ENCODE measurements at places on chromosomes 6 and 20.
A peak's percentile ranks its signal among the peaks of the same experiment; 100 is the strongest.

DNA sequence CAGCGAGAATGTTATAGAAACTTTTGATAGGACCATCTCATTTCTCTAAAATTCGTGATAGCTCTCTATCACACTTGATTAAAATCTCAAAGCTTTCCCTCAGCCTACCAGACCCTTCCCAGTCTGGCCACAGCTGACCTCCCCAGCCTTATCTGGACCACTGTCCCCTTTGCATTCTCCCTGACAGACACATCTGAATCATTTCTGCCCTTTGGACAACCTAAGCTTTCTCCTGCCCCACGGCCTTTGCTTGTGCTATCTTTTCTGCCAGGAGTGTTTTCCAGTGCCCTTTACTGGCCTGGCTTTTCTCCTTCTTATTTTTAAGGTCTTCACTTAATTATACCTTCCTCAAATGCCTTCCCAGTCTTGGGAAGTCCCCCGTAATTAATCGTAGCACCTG, 136.0 kb upstream of the RNF24 start:
- no peak for DNase-seq

GRCh38 chr6:85641522-85641896, 1.2 kb downstream of the SYNCRIP start:
- DNase-seq = no peak

DNA sequence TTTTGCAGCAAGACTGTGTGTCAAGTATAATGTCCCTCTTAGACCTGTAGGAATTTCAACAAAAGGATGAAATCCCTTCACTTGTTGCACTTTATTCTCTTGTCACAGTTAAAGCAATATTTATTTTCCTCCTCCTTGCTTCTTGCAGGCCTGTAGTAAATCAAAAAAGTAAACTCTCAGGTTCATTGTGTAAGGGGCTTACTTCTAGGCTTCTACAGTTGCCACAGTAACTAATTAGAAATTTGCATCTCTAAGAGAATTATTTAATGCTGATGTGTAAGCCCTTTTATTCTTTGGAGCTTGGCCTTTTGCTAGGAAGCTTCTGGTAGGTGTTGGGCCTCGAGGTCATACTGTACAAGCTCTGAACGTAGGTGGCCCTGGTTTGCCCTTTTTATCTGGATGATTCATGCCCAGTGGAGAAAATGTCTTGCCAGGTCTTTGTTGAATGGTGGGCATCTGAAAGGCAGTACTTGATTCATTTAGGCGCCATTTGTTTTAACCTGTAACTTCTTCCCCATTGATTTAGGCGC, 47.4 kb upstream of the OLIG3 start:
- no peak for DNase-seq

GRCh38 chr20:42530855-42531448, 658.8 kb downstream of the PTPRT start:
- DNase-seq = no peak

DNA sequence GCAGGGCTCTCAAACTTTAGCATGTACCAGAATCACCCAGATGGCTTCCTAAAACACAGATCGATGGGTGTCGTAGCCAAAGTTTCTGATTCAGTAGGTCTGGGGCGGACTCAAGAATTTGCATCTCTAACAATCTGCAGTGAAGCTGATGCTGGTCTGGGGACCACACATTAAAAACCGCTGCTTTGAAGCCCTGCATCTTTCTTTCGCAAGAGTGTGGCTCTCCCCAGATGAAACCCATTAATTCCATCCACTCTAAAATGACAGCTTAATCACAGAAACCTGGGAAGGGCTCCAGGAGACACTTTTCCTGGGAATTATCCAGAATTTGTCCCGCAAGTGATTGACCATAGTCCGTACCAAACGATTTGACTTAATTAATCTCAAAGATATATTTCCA, 319.8 kb upstream of the PLCB4 start:
- no peak for DNase-seq

DNA sequence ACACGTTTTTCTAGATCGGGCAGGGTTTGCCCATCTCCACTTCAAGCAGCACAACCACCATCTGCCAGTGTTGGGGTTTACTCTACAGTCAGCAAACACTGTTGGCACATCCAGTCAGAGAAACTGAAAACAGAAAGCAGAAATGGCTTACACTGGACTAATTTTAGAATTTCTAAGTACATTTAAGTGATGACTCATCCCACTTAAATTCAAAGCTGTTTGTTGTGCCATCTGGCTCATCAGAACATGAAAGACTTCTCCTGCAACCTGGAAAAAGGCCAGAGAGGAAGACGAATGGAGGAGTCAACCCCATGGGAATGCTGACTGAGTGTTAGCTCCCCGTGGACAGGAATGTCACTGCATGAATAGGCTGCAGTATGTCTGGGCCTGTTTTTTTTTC, 21.8 kb downstream of the FAM209B start:
- peak; percentile 43 for DNase-seq

DNA sequence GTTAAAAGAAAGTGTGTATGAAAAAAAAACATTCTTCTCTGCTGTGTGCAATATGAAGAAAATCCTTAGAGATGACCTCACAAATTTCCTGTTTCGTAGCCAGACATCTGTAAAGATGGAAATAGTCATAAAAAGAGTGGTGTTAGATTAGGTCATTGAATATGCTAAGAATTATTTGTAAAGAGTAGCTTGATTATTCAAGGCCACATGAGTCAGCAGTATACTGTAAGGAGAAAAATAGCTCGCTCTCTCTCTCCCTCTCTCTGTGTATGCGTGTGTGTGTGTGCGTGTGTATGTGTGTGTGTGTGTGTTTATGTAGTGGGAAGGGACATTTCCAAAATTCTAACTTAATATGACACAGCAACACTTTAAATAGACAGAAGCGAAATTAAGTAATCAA, 78.8 kb downstream of the PTCHD4 start:
- no peak for DNase-seq

- DNase-seq = no peak
Observed at GRCh38 chr6:44052419-44053023, 74.7 kb downstream of the MRPL14 start.

DNA sequence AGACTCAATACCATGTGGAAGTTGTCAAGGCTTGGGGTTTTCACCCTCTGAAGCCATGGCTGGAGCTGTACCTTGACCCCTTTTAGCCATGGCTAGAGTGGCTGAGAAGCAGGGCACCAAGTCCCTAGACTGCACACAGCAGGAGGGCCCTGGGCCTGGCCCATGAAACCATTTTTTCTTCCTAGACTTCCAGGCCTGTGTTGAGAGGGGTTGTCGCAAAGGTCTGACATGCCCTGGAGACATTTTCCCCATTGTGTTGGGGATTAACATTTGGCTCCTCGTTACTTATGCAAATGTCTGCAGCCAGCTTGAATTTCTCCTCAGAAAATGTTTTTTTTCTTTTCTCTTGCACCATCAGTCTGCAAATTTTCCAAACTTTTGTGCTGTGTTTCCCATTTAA, 196.4 kb downstream of the SLC16A10 start:
- DNase-seq = no peak

GRCh38 chr6:5208057-5208456, 52.7 kb downstream of the LYRM4 start:
- no peak for DNase-seq

- DNase-seq = no peak
Observed at GRCh38 chr6:118985123-118985830, 50.3 kb upstream of the MCM9 start.

DNA sequence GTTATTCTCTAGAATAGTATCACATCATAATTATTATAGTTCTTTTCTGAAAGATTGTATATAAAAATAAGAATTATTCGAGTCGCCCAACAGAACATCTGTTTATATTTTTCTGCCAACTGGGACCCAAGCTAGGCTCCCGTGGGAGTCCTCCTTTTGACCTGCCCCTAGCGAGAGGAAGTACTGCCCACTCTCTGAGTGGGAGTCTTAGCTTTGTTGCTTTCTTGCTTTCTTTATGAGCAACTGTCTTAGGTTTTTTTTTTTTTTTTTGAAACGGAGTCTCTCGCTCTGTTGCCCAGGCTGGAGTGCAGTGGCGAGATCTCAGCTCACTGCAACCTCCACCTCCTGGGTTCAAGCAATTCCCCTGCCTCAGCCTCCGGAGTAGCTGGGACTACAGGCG, 202.0 kb upstream of the ZNF184 start:
- DNase-seq = no peak

- no peak for DNase-seq
Observed at GRCh38 chr20:373171-373890, 7.2 kb upstream of the TRIB3 start.

DNA sequence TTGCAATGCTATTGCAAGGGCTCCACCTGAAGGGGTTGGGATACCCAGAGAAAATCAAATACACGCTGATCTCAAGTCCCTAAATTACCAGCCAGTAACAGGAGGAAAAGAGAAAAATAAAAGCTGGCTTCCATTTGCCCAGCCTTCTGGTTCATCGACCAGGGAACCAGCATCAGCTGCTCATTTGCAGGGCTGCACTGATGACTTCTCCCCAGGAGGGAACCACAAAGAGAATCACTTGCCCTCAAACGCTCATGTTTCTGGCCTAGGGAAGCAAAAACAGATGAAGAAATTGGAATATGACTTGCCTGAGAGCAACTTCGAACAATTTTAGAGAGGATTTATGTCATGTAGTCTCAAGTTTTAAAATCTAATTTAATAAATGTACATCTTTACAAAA, 119.7 kb downstream of the SH3BGRL2 start:
- no peak for DNase-seq
